ENCODE measurements at places on chromosomes 12 and 14. TPM values are rescaled to one million over a fixed set of nuclear protein-coding genes. Genes with fewer than 3 reads are reported as not detected.
A peak's percentile ranks its signal among the peaks of the same experiment; 100 is the strongest.

- DNase-seq: no peak
Measured at GRCh38 chr12:6957741-6958608, 6.8 kb downstream of the PTPN6 start.

GRCh38 chr12:94207849-94208621 lies 59.7 kb downstream of the PLXNC1 start:
- no peak for DNase-seq

DNA sequence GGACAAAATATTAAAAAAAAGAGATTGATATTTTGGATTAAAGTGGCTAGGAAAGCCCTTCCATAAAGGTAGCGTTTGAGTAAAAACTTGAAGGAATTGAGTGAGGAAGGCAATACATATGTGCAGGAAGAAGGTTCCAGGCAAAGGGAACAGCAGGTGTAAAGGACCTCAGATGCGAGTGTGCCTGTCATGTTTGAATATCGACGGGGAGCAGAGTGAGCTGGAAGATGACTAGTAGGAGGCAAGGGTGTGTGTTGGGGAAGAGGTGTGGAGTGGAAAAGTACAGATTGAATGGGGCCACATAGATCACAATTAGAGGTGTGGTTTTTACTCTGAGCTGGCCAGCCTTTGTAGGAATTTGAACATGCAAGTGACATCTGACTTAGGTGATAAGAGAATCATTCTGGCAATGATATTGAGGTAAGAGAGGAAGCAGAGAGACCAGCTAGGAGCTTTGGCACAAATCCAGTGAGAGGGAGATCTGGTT lies 15.0 kb upstream of the FBXO33 start:
- DNase-seq: no peak

DNA sequence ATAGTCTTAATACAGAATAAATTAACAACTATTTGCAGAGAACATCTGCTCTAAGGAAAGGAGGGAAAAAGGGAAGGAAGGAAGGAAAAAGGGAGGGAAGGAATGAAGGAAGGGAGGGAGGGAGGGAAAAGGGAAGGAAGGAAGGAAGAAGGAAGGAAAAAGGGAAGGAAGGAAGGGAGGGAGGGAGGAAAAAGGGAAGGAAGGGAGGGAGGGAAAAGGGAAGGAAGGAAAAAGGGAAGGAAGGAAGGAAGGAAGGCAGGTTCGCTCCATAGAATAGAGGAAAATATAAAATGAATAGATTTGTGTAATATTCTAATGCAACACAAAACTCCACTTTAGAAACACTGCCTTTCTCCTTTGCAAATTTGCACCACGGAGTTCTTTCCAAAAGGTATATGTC lies 16.6 kb downstream of the KICS2 start:
- DNase-seq: no peak

DNA sequence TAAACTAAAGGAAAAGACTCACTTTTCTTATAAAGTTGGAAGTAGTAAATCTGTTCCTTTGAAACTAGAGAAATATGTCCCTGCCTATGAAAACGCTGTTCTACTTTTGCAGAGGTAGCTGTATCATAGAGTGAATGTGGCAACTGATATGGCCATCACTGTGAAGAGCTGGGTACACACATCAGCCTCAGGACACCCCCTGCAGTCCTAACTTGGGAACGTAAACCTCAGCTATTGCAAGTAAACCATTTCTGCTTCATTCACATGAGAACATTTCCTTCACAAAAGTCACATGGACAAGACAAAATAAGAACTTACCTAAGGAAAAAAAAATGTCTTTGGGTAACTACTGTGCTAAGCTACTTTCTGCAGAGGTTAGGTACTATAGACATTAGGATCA lies 233.3 kb upstream of the PPFIA2 start:
- DNase-seq: no peak

DNA sequence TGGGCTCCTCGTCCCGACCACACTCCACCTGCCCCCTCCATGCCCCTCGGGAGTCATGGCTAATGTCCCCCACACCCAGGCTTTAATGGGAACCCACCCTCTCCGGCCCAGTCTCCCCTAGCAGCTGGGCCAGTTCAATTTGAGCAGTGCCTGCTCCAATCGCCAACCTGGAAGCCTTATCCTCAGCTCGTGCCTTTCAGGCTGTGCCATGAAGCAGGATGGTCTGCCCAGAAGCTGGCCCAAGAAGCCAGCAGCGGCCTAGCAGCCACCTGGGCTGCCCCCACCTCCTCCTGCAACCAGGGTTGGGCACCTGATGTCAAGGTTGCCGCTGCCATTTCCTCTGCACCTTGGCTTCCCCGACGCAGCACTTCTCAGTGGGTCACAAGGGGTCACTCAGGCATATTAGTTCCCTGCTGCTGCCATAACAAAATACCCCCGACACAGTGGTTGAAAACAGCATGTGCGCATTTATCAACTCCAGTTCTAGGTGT lies 2.3 kb upstream of the CLBA1 start:
- DNase-seq: no peak

DNA sequence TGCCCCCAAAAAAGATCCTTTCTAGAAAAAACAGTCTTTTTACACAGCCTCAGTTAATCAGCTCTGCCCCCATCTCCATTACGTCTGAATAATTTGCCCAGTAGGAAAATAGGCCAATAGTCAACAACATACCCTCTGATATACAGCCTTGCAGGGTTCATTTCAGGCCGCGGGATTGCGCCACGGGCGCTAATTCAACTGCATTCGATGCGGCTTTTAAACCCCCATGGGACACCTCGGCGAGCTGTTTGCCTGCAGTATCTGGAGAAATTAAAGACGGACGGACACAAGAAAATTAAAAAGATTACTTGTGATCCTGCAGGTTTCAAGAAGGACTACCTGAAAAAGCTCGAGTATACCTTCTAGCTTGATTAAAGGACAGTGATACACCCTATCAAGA lies 36.1 kb downstream of the ERP29 start:
- DNase-seq: no peak

- DNase-seq: no peak
Measured at GRCh38 chr12:109779382-109779781, 53.8 kb downstream of the TRPV4 start.

GRCh38 chr14:91453744-91454143 lies 36.1 kb upstream of the CCDC88C start:
- no peak for DNase-seq

DNA sequence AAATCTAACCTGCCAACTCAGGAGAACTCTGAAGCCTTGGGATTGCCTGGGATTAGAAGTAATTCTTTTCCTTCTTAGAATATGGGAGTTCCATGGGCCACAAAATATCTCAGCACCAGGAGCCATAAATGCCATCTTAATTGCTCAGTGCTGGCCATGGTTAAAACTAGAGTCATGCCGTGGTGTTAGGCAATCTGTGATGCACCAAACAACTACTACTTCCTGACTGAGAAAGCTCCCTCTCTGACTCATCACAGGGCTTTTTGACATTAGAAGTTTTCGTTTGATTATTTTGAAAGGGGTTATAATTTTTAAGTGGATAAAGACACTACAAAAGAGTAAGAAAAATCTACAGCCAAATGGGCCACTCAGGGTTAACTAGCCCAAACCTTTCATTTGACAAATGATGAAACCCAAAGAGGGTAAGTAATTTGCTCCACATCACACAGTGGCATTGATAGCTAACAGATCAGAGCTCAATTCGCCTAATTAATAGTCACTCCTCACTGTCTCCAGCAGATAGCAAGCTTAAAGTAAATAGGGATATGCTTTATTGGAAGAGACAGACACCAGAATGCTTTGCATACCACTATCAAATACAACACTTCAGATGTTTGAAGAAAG lies 377.3 kb downstream of the EMP1 start:
- peak; percentile 0 for DNase-seq

DNA sequence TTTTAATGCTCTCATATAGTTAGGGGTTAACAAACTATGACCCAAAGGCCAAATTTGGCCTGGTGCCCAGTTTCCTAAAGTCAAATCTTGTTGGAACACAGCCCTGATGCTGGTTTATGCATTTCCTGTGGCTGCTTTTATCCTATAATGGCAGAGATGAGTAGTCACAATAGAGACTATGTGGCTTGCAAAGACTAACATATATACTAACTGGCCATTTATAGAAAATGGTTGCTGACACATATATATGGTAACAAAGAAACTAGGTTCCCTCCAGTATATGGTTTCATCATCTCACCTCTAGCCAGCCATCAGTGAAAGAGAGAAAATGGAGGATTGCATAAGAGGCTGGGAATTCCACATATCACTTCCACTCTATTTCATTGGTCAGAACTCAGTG lies 10.8 kb downstream of the NAV3 start:
- no peak for DNase-seq

DNA sequence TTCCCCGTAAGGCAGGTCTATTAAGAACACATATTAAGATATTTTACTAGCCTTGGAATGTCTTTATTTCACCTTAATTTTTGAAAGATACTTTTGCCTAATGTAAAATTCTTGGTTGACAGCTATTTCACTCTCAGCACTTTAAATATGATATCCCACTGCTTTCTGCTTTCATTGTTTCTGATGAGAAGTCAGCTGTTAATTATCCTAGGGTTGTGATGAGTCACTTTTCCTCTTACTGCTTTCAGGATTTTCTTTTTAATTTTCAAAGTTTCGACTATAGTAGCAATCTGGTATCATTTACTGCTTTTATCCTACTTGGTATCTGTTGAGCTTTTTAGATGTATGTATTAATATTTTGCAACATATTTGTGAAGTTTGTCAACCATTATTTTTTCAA lies 578.9 kb upstream of the ATP2B1 start:
- peak; percentile 13 for DNase-seq

- DNase-seq: no peak
Measured at GRCh38 chr12:54991161-54991990, 6.8 kb upstream of the TESPA1 start.

GRCh38 chr12:24425601-24425970 lies 476.1 kb upstream of the SOX5 start:
- peak; percentile 2 for DNase-seq

DNA sequence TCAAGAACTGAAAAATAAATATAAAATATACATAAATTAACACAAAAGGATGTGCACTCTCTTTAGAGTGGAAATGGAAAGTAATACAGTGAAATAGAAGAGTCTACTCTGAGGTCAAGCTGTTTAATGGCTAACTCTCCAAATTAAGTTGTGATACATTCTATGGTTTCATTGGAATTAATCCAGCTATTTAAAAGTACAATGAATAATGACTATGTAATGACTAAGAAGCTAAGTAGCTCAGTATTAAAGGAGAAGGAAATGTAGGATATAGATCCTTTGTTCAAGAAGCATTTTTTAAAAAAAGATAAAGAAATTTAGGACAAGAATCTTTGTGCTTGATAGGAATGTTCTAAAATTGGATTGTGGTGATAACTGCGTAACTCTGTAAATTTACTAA lies 85.3 kb downstream of the LRP6 start:
- DNase-seq: peak; percentile 10

DNA sequence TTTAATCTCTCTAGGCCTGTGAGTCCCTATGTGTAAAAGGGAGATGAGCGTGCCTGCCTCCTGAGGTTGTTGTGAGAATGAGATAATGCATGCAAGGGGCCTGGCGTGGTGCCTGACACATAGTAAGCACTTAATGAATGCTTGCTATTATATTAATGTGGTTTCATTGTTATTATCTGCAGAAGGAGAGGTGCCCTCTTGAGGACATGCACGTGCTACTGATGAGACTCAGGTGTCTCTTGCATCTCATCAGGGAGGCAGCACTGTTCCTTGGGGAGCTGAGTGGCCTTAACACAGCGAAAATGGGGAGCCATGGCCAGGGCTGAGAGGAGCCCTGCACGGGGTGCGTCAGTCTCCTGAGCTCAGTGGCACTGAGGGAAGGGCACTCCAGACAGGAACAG lies 29.9 kb upstream of the BCDIN3D start:
- peak; percentile 16 for DNase-seq

- DNase-seq: no peak
Measured at GRCh38 chr12:6962285-6963015, 8.0 kb downstream of the PHB2 start.

GRCh38 chr12:53481939-53482586 lies 17.2 kb downstream of the MAP3K12 start:
- DNase-seq: no peak

GRCh38 chr12:6262211-6262610 lies 48.3 kb upstream of the PLEKHG6 start:
- DNase-seq: no peak

DNA sequence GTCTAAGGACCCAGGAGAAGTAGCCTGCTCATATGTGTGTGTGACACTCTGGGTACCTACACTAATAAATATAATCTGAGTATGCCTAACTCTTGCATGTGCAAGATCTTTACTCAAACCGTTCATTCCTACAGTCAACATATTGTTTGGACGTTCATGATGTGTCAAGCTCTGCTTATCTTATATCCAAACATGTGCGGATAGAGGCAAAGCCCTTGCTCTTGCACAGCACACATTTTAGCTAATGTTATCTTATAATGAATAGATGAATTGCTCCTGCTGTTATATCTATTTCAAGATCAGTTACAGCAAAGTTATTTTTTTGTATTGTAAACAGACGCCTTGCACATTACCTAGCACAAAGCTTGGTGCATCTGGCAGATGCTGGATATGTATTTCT lies 228.4 kb upstream of the FLRT2 start:
- DNase-seq: no peak

DNA sequence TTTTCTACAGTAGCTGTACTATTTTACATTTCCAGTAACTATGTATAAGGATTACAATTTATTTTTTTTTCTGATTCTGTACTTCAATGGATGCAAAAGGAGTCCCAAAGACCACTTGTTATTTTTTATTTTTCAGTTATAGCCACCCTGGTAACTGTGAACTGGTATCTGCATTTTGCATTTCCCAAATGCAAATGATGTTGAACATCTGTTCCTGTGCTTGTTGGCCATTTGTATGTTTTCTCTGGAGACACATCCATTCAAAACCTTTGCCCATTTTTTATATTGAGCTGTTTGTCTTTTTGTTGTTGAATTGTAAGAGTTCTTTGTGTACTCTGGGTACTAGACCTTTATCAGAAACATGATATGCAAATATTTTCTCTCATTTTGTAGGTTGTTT lies 485.6 kb downstream of the LRIG3 start:
- DNase-seq: no peak

DNA sequence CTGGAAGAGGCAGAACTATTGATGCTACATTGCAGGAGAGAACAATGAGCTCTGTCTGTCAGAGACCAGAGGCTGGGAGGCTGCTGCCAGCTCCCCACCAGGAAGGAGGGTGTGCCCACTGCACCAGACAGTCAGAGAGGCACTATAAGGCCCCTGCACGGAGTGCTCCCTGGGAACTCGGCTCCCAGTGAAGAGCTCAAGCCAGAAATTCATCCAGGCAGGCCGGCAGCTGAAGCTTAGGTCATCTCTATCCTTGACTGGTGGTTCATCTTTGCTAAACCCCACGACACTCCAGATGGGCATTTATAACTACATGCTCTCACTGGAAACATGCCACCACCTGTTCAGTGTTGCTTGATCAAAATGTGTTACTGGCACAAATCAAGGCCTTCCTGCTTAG lies 65.1 kb upstream of the GPATCH2L start:
- DNase-seq: peak; percentile 97

GRCh38 chr14:97978341-97978740 lies 1181.2 kb downstream of the VRK1 start:
- DNase-seq: peak; percentile 1

GRCh38 chr14:94880876-94881275 lies 111.0 kb upstream of the GSC start:
- no peak for DNase-seq

The NUMB gene
- total RNA-seq: 13.5 TPM

The KITLG gene
- 29.3 TPM for total RNA-seq

The RHOJ gene
- not detected for total RNA-seq

The NFE2 gene
- total RNA-seq: 1.4 TPM

The RASSF9 gene
- 0.05 TPM for total RNA-seq

The KCNH3 gene
- 11.9 TPM for total RNA-seq

The CLEC7A gene
- not detected for total RNA-seq

The KCNC2 gene
- total RNA-seq: not detected

The PLCZ1 gene
- not detected for total RNA-seq

The HSPB8 gene
- 237 TPM for total RNA-seq

The SRRM4 gene
- total RNA-seq: not detected

The BCL11B gene
- 0.03 TPM for total RNA-seq
